Activated T-cell treated with anti-CD3 and anti-CD28 coated beads, Interleukin-2, amount 50 U/mL, for 1 hour (primary cell): ENCODE measurements at places on chromosomes 11 and 22.

GRCh38 chr11:66889960-66890359 is 33.1 kb downstream of the LRFN4 start:
- DNase-seq = no peak

DNA sequence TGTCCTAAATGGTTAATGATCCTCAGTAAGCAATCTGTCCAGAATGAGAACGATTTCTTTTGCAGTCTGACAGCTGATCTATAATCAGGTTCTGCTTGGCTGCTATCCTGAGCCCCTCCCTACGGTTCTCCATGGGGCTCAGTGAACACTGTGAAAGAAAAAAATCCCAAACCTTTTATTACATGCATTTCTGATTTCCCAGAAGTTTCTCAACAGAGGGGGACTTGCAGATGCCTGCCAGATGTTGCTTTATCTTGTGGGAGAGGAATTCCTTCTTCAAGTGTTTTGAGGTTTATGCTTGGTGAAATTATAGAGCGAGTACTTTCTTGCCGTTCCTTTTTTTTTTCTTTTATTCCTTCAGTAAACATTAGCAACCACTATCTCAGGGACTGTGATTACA is 531.9 kb upstream of the ISX start:
- no peak for DNase-seq

DNA sequence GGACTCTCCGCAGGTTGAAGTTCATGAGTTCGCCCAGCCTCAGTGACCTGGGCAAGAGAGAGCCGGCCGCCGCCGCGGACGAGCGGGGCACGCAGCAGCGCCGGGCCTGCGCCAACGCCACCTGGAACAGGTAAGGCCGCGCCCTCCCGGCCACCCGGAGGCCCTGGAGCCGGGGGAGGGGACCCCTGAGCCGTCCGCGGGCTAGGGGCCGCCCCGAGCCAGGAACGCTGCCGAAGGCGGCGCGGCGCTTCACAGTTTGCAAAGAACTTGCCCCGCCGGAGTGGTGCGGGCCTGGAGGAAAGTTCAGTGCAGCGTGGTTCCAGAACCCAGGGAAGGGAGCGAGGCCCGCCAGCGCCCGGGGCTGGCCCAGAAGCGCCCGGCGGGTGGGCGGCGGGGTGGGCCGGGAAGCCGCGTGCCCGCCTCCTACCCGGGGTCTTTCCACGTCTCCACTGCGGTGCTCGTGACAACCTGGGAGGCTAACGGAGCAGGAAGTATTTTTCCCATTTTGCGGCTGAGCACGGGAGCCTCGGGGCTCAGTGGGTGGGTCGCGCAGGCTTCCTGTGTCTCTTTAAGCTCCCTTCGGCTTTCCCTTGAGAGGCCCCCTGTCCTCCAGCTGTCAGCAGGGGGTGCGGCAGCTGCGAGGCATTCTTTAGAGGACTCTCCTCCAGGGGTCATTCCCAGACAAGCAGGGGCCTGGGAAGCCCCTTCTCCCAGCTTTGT is 635 bp downstream of the PRR5 start:
- DNase-seq = no peak

- no peak for DNase-seq
Measured at GRCh38 chr11:3879967-3880542, 24.6 kb downstream of the STIM1 start.

DNA sequence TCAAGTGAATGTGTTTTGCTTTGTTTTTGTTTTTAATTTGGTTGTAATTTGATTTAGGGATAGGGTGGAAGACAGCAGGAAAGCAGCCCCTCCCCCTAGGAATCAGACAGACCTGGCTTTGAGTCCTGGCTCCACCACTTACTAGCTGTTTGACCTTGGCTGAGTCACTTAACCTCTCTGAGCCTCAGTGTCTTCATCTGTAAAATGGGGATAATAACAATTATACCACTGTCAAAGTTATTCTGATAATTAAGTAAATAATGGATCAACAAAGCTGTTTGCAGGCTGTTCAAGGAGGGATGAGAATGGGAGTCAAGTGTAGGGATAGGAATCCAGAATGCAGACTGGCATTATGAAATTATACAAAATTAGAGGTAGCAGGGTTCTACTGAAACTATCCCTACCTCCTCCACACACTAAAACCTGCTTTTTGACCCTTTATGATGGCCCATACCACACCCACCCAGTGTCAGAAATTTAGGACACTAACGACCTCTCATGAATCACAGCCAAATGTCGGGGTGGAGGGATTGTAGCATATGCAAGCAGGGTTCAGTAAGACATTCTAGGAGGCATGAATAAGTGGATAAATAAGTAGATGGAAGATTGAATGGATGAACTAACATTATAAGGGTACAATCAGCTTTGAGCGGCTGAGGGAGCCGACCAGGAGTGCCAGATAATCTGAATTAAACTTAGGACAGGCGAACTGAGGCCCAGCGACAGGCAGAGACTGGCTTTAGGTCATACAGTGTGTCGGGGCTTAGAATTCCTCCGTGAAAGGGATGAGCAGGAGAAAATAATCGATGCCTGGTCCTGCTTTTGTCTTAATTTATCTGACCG is 974 bp downstream of the ANAPC15 start:
- no peak for DNase-seq

DNA sequence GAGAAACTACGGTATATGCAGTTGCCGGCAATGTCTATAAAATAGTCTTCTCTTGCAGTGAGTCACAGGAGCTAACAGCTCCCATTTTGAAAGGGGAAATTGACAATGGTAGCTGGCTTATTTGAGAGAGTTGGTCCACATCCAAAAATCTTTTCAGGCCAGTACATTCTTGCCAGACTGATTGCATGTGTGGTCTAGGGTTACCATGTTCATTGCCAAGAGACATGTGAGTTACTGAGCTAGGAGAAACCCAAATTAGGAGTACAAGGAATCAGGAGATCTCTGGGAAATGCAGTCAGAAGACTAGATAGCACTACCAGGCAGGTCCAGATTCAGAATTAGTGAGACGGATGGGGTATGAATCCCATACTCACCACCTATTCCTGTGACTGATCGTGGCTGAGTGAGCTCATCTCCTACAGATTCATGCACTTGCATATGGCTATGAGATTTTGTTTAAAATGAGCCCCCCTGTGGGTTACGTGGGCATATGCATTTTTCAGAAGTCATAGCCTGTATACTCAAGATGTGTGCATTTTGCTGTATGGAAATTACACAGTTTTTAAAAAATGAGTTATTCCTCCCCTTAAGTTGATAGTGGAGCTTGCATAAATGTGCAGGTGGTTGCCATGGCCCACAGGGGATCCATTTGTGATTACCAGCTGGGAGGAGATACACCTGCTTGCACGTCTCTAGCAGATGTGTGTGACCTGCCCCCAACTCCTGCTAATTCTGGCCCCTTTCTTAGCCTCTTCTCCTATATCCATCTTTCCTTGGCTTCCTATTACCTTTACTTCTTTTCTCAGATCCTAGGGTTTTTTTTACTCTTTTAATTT is 102.7 kb downstream of the COMMD9 start:
- no peak for DNase-seq

DNA sequence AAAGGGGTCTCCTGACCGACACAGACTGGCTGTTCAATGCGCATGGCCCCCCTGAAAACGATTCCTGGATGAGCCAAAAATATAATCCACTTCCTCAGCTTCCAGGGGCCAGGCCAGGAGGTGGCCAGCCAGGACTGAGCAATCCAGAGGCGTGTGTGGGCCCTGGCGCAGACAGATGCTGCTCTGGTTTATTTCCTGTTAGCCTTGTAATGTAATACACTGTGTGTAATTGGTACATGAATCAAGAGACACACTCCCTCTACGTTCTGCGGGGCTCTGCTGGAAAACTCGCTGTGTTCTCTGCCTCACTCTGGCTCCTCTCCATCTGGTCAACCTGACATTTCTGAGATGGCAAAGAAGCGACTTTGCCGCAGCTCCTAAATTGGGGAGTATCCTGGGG is 26.3 kb upstream of the ISX start:
- no peak for DNase-seq

GRCh38 chr11:112968941-112969713 is 7.9 kb downstream of the NCAM1 start:
- DNase-seq = no peak

- no peak for DNase-seq
Measured at GRCh38 chr11:128437136-128437535, 150.2 kb downstream of the ETS1 start.

DNA sequence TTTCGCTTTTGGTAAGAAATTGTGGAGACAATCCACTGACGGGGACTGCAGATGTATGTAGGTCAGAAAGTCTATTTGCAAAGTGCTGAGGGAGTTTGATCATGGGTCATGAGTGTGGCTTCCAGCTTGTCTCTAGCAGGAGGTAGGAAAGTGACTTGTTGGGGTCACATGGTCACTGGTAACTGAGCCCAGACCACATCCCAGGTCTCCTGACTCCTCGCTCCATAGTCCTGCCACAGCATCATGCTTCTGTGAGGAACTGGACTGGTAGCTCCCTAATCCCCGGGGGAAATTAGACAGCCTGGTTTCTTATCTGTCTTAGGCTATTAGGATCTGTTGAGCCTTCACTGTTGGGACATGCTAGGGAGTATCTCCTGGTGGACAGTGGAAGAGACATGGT is 142.1 kb downstream of the MYO18B start:
- no peak for DNase-seq

- no peak for DNase-seq
Measured at GRCh38 chr11:20061776-20062175, 98.5 kb downstream of the DBX1 start.

DNA sequence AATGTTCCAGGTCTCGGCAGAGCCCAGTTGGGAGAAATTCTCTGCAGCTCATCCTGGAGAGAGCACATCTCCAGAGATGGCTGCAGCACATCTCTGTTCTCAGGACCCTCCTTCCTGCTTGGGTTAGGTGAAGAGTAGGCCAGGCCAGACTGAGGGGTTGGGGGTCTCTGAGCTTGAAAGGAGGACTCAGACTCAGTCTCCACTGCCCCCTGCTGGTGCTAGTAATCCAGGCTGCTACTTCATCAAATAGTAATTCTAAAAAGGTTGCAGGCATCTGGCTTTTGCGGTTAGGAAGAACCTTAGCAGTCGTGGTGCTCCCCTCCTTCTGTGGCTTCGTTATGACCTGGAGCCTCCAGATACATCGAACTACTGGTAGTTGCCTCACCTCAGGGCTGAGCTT is 9.7 kb downstream of the TUB start:
- no peak for DNase-seq

- DNase-seq = no peak
Measured at GRCh38 chr11:11584530-11584810, 37.3 kb downstream of the GALNT18 start.

- no peak for DNase-seq
Measured at GRCh38 chr22:41620589-41621098, at the start of gene DESI1. Gene DESI1 (minus strand): TSS chr22:41621043. CDS start chr22:41620839, 204 bp downstream.

DNA sequence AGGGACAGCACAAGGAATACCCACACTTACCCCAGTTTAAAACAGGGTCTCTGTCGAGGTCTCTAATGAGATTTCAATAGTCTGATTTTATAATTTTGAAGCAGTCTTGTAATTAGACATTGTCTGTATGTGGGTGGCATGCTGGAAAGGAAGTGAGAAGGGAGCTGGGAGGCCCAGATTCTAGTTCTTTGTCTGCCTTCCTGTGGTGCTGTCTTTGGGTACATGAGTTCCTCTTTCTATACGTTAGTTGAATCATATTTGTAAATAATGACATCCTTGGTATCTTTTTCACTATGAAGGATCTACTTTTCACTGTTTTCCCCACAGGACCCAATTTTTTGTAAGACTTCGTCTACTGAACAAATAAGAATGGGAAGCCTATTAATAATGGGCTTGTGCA is 42.0 kb upstream of the TENM4 start:
- no peak for DNase-seq

DNA sequence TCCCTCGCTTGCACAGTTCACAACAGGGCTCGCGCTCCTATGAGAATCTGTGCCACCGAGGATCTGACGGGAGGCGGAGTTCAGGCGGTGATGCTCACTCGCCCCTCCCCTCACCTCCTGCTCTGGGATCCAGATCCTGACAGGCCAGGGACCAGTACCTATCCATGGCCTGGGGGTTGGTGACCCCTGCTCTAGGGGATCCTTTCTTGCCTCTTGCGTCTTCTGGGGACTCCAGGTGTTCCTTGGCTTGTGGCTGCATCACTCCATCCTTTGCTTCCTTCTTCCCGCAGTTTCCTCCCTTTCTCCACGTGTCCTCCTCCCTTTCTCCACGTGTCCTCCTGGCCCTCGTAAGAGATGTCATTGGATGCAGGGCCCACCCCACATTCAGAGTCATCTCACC is 30.6 kb upstream of the KRTAP5-7 start:
- DNase-seq = no peak

DNA sequence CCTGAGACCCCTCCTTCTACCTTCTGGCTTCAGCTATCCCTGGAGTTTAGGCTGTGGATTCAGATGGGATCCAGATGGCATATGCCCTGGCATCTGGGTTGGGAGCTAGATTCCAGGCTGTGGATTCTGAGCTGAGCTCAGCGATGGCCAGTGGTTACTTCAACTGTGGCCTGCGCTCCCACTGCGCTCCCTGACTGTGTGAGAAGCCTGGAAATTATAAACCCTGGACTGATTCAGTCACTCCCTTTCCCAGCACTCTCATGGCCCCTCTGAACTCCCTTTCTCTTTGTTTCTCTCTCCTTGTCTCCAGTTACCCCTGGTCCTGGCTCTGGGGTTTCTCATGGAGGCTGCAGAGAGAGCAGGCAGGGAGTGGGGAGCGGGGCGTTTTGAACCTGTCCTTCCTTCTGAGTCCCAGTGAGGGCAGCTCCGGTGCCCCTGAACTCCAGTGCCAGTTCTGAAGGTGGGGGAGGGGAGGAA is 4.8 kb downstream of the ARHGEF17 start:
- no peak for DNase-seq

DNA sequence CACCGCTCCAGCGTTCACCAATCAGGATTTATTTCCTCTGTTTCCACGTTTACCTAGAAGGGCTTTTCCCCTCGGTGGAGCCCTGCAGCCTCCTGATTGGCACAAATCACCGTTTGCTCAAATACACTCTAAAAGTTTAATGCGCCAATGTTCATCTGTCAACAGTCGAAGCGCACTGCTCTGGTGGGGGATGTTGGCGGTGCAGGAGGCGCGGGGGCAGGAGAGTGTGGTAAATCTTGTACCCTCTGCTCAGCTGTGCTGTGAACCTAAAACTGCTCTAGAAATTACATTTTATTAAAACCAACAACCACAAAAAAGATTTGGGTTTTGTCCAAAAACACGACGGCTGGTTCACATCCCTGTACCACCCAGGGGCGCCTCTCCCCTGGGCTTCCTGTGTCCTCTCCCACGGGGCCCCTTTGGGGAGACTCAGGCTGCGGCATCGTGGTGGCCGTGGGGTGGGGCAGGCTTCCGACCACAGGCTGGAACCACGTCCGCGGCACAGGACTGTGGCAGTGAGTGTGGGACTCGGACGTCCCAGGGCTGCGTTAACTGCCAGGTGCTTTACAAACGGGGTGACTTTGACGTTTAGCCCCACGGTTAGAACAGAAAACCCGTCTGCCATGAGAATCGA is 13.5 kb downstream of the TTLL8 start:
- no peak for DNase-seq

DNA sequence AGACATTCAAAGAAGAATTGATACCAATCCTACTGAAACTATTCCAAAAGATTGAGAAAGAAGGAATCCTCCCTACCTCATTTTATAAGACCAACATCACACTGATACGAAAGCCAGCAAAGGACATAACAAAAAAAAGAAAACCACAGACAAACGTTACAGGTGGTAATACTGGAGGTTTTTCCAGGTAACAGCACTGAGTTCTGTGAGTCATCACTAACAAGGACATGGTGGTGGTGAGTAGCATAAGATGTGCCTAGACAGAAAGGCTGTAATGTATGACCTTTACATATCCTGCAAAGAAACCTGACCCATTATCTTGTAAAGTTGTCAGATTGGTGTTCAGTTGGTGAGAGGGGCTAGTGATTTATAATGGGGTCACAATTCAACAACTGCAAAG is 15.3 kb downstream of the OR9G1 start:
- no peak for DNase-seq
